ENCODE measurements at places on chromosomes 1 and 21.

DNA sequence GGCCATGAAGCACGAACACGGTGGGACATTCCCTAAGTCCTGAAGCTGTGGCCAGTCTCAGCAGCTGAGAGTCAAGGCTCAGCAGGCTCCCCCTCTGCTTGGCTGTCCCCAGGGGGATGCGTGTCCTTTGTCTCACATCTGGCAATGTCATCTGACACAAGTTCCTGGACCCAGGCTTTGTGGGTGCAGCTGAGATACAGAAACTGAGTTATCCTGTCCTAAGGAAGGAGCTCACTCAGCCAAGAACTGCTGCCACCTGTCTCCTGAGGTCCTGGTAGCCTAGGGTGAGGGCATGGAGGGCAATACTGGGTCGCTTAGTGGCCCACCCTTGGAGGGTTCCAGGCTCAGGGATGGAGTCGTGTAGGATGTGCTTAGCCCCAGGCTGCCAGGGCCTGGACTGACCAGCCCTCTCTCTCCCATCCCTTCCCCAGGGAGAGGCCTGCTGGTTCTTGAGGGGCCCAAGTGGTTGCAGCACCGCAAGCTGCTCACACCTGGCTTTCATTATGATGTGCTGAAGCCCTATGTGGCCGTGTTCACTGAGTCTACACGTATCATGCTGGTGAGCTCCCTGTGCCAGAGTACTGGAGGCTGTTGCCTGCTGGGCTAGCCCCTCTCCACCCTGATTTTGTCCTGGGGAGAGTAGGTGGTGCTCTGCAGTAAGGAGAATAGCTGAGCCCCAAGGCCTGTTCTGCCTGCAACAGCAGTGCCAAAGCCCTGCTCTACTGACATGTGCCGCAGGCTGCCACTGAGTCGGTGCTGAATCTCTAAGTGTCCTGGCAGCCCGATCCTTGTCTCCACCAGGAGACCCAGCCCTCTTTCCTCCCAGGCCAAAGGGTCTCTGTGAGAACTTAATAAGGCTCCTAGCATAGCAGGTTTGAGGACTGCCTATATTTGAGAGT lies 13.5 kb downstream of the CYP4B1 start:
- DNase-seq = no peak

- no peak for DNase-seq
Measured at GRCh38 chr21:14771593-14771992, 225.5 kb upstream of the SAMSN1 start.

- DNase-seq = no peak
Measured at GRCh38 chr1:176136891-176137290, 70.2 kb downstream of the COP1 start.

- no peak for DNase-seq
Measured at GRCh38 chr1:199545780-199546179, 481.7 kb upstream of the NR5A2 start.

- DNase-seq = no peak
Measured at GRCh38 chr1:216665856-216666255, 57.4 kb downstream of the ESRRG start.

GRCh38 chr1:57820356-57821095 lies 396.7 kb upstream of the DAB1 start:
- DNase-seq = no peak

DNA sequence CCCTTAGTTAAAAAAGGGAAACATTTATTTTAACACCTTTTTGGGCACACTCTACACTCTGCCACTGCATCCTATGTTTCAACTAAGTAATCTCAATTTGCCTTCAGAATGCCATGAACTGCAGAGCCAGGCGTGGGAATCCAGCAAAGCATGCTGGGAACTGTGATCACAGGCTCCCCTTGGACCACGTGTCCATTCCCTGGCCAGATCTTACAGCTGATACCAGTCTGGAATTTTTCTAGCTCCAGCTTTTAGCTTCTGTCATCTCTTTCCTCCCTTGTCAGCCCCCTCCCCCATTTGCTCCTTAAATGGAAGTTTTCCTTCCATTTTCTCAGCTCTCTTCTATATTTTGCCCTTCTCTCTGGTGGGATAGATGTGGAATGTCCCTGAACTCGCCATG lies 29.4 kb downstream of the RCSD1 start:
- DNase-seq = no peak

DNA sequence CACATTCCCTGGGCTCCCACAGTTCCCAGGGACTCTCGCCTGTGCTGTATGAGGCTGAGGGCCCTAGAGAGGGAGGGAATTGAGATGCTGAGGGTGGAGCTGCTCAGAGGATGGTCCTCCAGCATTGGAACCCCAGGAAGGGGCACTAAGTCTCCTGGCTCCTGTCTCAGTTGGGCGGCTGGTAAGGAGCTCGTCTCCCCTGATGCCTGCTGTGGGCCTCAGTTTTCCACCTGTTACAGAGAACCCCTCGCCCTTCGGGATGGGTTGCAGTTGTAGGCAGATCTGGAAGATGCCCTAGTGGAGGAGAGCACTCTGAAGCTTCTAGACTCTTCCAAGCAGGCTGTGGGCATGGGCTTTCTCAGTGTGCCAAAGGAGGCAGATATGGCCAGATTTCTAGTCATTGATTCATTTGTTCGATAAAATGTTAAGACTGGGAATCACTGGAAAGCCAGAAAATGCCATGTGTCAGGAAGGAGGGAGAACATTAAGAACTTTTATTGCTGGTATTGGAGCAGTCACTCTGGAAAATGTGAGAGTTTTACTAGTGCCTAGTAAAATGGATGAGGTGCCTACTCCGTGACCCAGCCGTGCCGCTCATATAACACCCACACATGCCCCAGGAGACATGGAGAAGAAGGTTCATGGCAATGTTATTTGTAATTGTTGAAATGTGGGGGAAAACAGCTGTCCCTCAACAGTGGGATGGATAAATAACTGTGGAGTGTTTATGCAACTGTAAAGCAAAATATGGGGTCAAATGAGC lies 828 bp upstream of the MYBPH start:
- no peak for DNase-seq

GRCh38 chr1:31904339-31905092 lies 33.7 kb downstream of the PTP4A2 start:
- no peak for DNase-seq

DNA sequence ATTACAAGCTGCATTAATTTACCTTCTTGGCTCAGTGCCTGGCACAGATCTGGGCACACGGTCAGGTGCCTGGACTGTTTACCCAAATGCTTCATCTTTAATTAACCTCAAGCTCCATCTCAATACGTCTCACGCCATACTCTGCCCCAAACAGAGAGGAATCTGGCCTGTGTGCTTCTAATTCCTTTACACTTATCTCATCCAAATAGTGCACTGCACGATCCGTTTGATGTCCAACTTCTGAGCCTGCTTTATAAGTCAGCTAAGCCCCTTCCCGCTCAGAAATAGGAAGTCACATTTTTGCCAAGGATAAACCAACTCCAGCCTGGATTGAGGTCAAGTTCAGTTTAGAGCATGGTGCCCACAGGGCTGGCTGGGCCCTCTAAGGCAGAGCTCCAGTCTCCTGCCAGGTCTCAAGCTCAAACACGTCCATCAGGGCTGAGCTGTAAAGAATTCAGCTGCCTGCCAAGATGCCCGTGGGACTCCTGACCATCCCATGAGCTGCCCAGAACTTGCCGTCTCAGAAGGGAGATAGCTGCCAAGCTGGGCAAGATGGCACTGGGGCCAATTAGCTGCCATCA lies 233.5 kb downstream of the TRABD2B start:
- DNase-seq = no peak

GRCh38 chr1:112515311-112516009 lies 6.7 kb downstream of the WNT2B start:
- DNase-seq = no peak

DNA sequence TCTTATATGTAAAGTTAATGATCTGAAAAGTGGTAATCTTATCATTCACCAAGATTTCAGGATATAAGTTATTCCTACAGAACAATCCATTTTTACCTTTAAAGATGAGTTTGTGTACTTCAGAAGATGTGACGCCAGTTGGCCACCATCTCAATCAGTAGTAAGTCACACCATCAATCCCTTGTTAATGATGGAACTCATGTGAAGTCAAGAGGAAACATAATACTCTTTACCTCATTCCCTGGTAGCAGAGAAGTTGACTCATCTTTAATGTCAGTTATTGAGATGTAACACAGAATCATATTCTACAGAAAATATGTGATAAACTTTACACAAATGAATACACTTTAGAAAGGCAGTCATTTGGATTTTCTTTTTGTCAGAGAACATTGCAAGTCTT lies 38.2 kb downstream of the MRPL39 start:
- DNase-seq = no peak

GRCh38 chr1:34929497-34929852 lies at the start of gene DLGAP3:
TSS of gene DLGAP3 (minus strand) at chr1:34929650. CDS start at chr1:34905383, 24,267 bp downstream.
- no peak for DNase-seq

GRCh38 chr1:228241259-228241658 lies 33.4 kb downstream of the OBSCN start:
- no peak for DNase-seq

- DNase-seq = no peak
Measured at GRCh38 chr1:27606708-27607238, 2.8 kb upstream of the AHDC1 start.

- no peak for DNase-seq
Measured at GRCh38 chr1:158611916-158612315, 6.8 kb downstream of the OR10Z1 start.

- DNase-seq = no peak
Measured at GRCh38 chr1:167821969-167822685, 91.8 kb downstream of the ADCY10 start.

DNA sequence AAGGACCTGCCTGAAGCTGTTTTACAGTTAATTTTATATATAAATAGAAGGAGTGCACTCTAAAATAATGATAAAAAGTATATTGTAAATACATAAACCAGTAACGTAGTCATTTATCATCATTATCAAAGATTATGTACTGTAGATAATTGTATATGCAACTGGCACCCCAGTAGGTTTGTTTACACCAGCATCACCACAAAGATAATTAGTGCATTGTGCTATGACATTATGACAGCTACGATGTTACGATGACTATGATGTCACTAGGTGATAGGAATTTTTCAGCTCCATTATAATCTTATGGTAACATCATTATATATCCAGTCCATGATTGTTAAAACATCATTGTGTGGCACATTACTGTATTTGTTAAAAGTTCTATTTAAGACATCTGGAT lies 185.2 kb downstream of the LBR start:
- no peak for DNase-seq

DNA sequence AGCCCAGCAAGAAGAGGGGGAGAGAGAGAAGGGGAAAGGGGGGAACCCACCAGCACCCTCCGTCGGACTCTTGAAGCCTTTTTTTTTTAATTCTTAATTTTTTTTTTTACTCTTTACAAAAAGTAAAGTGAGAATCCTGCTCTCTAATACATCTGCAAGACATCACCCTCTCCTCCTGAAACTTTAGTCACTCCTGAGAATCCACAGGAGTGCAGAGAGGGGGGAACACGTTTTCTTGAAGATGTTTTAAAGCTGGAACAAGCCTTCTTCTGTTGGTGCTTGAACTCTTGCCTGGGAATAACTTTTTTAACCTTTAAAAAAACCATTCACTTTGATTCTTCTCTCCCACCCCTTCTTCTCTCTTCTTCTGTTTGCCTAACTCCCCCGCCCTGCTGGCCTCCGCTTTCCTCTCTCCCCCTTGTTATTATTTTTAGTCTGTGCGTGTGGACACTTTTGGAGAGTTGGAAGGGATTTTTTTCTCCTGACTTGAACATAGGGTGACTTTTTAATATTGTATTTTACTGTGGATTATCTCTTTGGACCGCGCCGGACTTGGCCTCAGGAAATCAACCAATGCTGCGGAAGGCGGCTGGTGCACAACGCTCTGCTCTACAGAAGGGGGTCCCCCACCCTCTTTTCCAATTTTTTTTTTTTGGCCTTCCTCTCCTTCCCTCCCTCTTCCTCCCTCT lies 383 bp upstream of the PRRX1 start:
- no peak for DNase-seq

DNA sequence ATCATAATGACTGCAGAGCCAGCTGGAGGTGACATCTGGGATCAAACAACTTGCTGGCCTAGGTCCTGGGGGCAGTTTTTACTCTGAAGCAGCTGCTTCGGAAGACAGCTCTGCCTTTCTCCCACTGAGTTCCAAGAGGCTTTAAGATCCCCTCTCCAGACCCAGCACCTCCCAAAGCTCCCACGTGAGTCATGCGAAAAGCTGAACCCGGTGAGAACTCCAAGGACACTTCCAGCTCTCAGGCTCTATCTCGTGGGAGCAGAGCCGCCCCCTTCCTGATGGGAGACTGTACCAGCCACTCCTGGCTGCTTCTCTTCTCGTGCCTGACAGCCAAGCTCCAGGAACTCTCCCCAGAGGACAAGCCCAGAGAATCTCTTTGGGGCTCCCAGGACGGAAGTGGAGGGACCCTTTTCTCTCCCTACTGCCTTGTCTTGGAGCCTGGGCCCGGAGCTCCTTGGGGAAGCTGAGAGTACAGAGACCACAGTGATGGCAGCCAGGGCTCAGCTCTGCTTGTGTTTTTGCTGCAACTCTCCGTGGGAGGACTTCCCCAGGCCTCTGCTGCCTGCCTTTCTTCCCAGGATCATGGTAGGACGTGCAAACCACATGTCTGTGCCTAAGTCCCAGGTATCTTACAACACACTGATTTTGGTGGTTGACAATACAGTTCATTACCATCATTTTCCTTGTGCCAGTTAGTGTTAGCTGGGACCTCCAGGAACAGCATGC lies 40.6 kb downstream of the STUM start:
- DNase-seq = no peak

DNA sequence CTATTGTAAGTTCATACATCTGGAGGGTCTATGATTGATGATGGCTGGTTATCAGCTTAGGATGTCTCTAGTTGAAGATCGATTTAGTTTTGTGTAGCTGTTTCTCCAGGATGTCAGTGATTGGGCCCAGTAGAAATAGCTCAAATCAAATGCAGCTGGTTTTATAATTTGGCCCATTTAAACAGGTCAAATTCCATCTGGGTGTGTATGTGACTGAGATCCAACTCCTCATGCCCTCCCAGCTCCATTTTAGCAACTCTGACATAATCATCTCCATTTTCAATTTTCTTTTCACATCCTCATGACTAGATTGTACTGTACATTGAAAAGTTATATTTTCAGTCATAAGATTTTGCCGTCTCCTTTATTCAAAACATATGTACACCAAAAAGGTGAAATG lies 99.2 kb downstream of the TPR start:
- no peak for DNase-seq

Measured in activated CD4-positive, alpha-beta T cell treated with anti-CD3 and anti-CD28 coated beads for 1 hour (primary cell).